ENCODE measurements at places on chromosomes 12 and 14.

GRCh38 chr14:76394569-76394968, 18.6 kb downstream of the ESRRB start:
- no peaks in the 10 kb centered on the region for H3K36me3 ChIP-seq
- H3K4me1 ChIP-seq: no peaks in the 10 kb centered on the region
- peaks cover 10% of the 10 kb centered on the region for H3K27me3 ChIP-seq
- peak; percentile 41 for DNase-seq

GRCh38 chr14:54175298-54175942, 218.8 kb upstream of the BMP4 start:
- no peaks in the 10 kb centered on the region for H3K4me1 ChIP-seq
- H3K27me3 ChIP-seq: peaks cover 47% of the 10 kb centered on the region
- no peak overlapping the region for H3K4me3 ChIP-seq
- no peak overlapping the region for H3K27ac ChIP-seq

GRCh38 chr12:19464192-19464580, 24.9 kb downstream of the AEBP2 start:
- H3K4me3 ChIP-seq: no peak overlapping the region
- H3K36me3 ChIP-seq: peaks cover 19% of the 10 kb centered on the region
- no peak overlapping the region for H3K27ac ChIP-seq
- DNase-seq: no peak
- peaks cover 27% of the 10 kb centered on the region for H3K4me1 ChIP-seq

- no peak for DNase-seq
- peaks cover 4% of the 10 kb centered on the region for H3K36me3 ChIP-seq
- H3K27me3 ChIP-seq: no peaks in the 10 kb centered on the region
- H3K27ac ChIP-seq: no peak overlapping the region
- no peak overlapping the region for H3K4me3 ChIP-seq
- H3K4me1 ChIP-seq: no peaks in the 10 kb centered on the region
Observed at GRCh38 chr12:91763654-91764370, 381.8 kb downstream of the BTG1 start.

- no peak for DNase-seq
- H3K4me1 ChIP-seq: no peaks in the 10 kb centered on the region
- H3K27me3 ChIP-seq: no peaks in the 10 kb centered on the region
Observed at GRCh38 chr12:59365133-59365532, 230.7 kb upstream of the SLC16A7 start.

- H3K27ac ChIP-seq: no peak overlapping the region
- H3K36me3 ChIP-seq: no peaks in the 10 kb centered on the region
- H3K27me3 ChIP-seq: peaks cover 15% of the 10 kb centered on the region
- no peak overlapping the region for H3K4me3 ChIP-seq
- no peak for DNase-seq
- no peaks in the 10 kb centered on the region for H3K4me1 ChIP-seq
Observed at GRCh38 chr12:27861428-27862167, 81.6 kb upstream of the MANSC4 start.

GRCh38 chr12:98399532-98399931, 115.9 kb upstream of the TMPO start:
- H3K27ac ChIP-seq: peak overlapping the region; percentile 60
- H3K4me3 ChIP-seq: peak overlapping the region; percentile 48
- H3K27me3 ChIP-seq: no peaks in the 10 kb centered on the region
- peak; percentile 84 for DNase-seq
- H3K4me1 ChIP-seq: peaks cover 28% of the 10 kb centered on the region

DNA sequence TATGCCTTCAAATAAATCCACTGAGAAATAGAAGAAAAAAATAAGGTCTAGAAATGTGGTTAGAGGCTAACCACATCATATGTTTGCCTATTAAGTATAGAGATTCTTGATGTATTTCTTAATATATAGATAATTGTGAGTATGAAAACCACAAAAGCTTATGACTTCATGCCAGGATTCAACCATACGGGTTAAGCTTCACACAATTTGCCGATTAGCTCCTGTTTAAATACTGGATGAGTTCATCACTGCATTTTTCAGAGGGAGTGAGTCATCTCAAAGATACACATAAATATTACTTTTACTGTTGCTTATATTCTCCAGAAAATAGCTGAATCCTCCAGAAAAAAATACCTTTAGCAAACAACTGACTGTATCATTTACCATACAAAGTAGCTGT, 79.6 kb downstream of the RPL10L start:
- peaks cover 4% of the 10 kb centered on the region for H3K36me3 ChIP-seq
- DNase-seq: no peak
- no peaks in the 10 kb centered on the region for H3K4me1 ChIP-seq
- no peaks in the 10 kb centered on the region for H3K27me3 ChIP-seq

- no peak overlapping the region for H3K4me3 ChIP-seq
- H3K36me3 ChIP-seq: no peaks in the 10 kb centered on the region
- peaks cover 21% of the 10 kb centered on the region for H3K27me3 ChIP-seq
- no peak overlapping the region for H3K27ac ChIP-seq
- no peaks in the 10 kb centered on the region for H3K4me1 ChIP-seq
- no peak for DNase-seq
Observed at GRCh38 chr14:69980457-69981425, 101.5 kb downstream of the SMOC1 start.

DNA sequence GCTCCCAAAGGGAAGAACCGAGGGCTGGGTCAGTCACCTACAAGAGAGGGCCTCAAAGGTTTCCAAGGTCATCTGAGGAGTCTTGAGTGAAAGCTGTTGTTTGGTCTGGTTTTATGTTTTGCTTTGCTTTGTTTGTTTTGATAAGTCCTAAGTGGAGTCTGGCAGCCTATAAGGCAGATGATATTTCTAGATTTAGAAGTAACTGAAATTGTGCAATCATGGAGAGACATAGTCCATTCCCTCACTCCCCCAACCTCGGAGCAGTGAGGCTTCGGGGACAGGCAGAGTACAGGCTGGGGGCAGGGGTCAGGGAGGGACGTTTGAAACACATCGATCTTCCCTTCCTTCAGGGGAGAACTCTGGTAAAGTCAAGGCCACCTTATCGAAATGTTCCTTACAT, 42.3 kb downstream of the TTC9 start:
- no peaks in the 10 kb centered on the region for H3K36me3 ChIP-seq
- H3K4me1 ChIP-seq: no peaks in the 10 kb centered on the region
- H3K27me3 ChIP-seq: no peaks in the 10 kb centered on the region
- no peak overlapping the region for H3K4me3 ChIP-seq

GRCh38 chr14:48725051-48725734, 861.0 kb downstream of the RPS29 start:
- no peak overlapping the region for H3K27ac ChIP-seq
- no peaks in the 10 kb centered on the region for H3K36me3 ChIP-seq
- H3K27me3 ChIP-seq: no peaks in the 10 kb centered on the region

DNA sequence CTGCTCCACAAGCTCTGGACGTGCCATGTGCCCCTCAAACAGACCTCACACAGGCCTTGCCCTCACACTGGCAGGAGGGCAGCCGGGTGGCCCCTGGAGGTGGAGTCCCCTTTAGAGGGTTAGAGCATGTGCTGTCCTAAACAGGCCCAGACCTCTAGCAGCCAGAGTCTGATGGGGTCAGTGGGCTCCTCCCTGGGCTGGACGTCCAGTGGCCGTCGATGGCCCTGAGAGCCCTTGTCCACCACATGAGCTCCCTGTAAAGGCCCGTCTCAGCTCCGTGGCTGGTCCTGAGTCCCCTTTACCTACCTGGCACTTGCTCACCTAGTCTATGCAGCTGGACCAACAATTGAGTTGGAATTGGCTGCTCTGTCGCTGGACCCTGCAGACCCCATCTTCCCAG, 3.8 kb downstream of the TMEM179 start:
- no peak overlapping the region for H3K4me3 ChIP-seq
- no peaks in the 10 kb centered on the region for H3K4me1 ChIP-seq
- peak; percentile 20 for DNase-seq
- H3K27me3 ChIP-seq: peaks cover 15% of the 10 kb centered on the region

- no peaks in the 10 kb centered on the region for H3K36me3 ChIP-seq
- no peak overlapping the region for H3K27ac ChIP-seq
- DNase-seq: no peak
- no peak overlapping the region for H3K4me3 ChIP-seq
- H3K4me1 ChIP-seq: no peaks in the 10 kb centered on the region
Observed at GRCh38 chr14:83042858-83043257, 1509.2 kb upstream of the SEL1L start.

DNA sequence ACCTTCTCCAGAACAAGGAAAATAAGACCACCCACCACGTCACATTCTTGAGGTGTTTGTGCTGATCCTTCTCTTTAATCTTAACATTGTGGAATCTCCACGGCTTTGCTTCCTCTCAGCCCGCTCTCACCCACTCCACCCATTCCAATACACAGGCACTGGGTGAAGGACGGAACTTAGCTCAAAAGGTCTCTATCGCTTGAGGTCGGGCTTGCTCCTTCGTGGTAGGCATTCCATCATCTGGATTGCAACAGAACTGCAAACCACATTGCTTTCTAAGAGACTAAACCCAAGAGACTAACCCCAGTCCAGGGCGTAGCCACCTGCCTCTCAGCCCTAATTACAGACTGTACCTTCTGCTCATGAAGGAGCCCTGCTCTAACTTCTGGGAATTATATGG, 24.0 kb upstream of the MDM2 start:
- H3K4me1 ChIP-seq: peaks cover 4% of the 10 kb centered on the region
- H3K27ac ChIP-seq: no peak overlapping the region
- DNase-seq: no peak
- no peaks in the 10 kb centered on the region for H3K27me3 ChIP-seq
- no peaks in the 10 kb centered on the region for H3K36me3 ChIP-seq

DNA sequence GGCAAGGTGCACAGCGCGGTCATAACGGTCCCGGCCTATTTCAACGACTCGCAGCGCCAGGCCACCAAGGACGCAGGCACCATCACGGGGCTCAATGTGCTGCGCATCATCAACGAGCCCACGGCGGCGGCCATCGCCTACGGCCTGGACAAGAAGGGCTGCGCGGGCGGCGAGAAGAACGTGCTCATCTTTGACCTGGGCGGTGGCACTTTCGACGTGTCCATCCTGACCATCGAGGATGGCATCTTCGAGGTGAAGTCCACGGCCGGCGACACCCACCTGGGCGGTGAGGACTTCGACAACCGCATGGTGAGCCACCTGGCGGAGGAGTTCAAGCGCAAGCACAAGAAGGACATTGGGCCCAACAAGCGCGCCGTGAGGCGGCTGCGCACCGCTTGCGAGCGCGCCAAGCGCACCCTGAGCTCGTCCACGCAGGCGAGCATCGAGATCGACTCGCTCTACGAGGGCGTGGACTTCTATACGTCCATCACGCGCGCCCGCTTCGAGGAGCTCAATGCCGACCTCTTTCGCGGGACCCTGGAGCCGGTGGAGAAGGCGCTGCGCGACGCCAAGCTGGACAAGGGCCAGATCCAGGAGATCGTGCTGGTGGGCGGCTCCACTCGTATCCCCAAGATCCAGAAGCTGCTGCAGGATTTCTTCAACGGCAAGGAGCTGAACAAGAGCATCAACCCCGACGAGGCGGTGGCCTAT, 875 bp downstream of the HSPA2 start:
- H3K4me3 ChIP-seq: peak overlapping the region; percentile 100
- H3K27ac ChIP-seq: peak overlapping the region; percentile 92
- peaks cover 13% of the 10 kb centered on the region for H3K27me3 ChIP-seq
- H3K36me3 ChIP-seq: peaks cover 6% of the 10 kb centered on the region

- no peak overlapping the region for H3K4me3 ChIP-seq
- H3K36me3 ChIP-seq: no peaks in the 10 kb centered on the region
- no peak overlapping the region for H3K27ac ChIP-seq
Observed at GRCh38 chr14:48398675-48399282, 723.4 kb upstream of the MDGA2 start.

- peaks cover 31% of the 10 kb centered on the region for H3K36me3 ChIP-seq
- DNase-seq: no peak
- H3K4me3 ChIP-seq: peak overlapping the region; percentile 73
- H3K27ac ChIP-seq: peak overlapping the region; percentile 72
- H3K27me3 ChIP-seq: no peaks in the 10 kb centered on the region
Observed at GRCh38 chr12:28223025-28223554, 32.8 kb downstream of the CCDC91 start.

GRCh38 chr12:130111965-130112496, 50.2 kb upstream of the FZD10 start:
- H3K4me3 ChIP-seq: no peak overlapping the region
- no peak overlapping the region for H3K27ac ChIP-seq
- H3K27me3 ChIP-seq: peaks cover 18% of the 10 kb centered on the region
- no peaks in the 10 kb centered on the region for H3K36me3 ChIP-seq

- H3K27ac ChIP-seq: no peak overlapping the region
- no peaks in the 10 kb centered on the region for H3K27me3 ChIP-seq
- DNase-seq: no peak
- H3K4me1 ChIP-seq: no peaks in the 10 kb centered on the region
- H3K4me3 ChIP-seq: no peak overlapping the region
- no peaks in the 10 kb centered on the region for H3K36me3 ChIP-seq
Observed at GRCh38 chr14:46717211-46717610, 65.6 kb upstream of the RPL10L start.

- no peak for DNase-seq
- H3K36me3 ChIP-seq: no peaks in the 10 kb centered on the region
- no peak overlapping the region for H3K27ac ChIP-seq
- no peaks in the 10 kb centered on the region for H3K27me3 ChIP-seq
Observed at GRCh38 chr14:56351861-56352260, 227.7 kb upstream of the TMEM260 start.

GRCh38 chr12:132775502-132776229, 14.0 kb upstream of the ANKLE2 start:
- H3K4me3 ChIP-seq: no peak overlapping the region
- DNase-seq: no peak
- H3K36me3 ChIP-seq: no peaks in the 10 kb centered on the region

DNA sequence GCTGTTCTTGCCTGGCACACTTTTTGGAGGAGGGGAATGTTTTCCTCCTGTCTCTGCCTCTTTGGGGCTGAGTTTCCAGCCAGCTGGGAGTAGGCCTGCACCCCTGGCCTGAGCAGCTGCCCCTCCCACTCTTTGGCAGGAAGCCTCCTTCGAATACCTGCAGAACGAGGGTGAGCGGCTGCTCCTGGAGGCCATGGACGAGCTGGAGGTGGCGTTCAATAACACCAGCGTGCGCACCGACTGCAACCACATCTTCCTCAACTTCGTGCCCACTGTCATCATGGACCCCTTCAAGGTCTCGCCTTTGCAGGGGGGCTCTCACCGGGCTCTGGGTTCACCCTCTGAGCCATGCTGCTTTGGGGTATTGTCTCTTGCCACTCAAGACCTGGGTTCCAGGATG, 69.4 kb downstream of the FOXN4 start:
- H3K4me1 ChIP-seq: no peaks in the 10 kb centered on the region
- no peak overlapping the region for H3K4me3 ChIP-seq
- no peaks in the 10 kb centered on the region for H3K36me3 ChIP-seq
- no peaks in the 10 kb centered on the region for H3K27me3 ChIP-seq
- H3K27ac ChIP-seq: no peak overlapping the region
- no peak for DNase-seq

DNA sequence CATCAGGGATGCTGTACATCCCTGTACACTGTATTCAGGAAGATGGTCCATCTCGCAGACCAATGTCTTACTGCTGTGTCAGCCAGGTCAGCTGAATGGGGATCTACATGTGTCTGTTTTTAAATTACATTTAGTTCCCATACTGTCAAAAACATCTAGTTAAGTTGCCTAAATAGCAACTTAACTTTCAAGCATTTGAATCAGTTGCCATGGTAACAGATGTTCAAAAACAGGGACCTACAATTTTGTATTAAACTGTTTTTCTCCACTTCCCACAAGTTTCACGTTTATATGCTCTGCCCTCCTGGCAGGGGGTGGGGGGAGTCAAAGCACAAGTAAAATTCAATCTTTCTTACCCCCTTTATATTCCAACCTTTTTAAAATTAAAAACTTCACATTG, 38.3 kb downstream of the C12orf42 start:
- H3K36me3 ChIP-seq: no peaks in the 10 kb centered on the region
- H3K4me3 ChIP-seq: no peak overlapping the region
- H3K27ac ChIP-seq: no peak overlapping the region
- no peaks in the 10 kb centered on the region for H3K4me1 ChIP-seq
- no peak for DNase-seq

GRCh38 chr12:95978774-95979173, 17.4 kb downstream of the HAL start:
- no peak overlapping the region for H3K27ac ChIP-seq
- DNase-seq: no peak
- no peaks in the 10 kb centered on the region for H3K27me3 ChIP-seq
- no peak overlapping the region for H3K4me3 ChIP-seq
- H3K36me3 ChIP-seq: no peaks in the 10 kb centered on the region
- H3K4me1 ChIP-seq: no peaks in the 10 kb centered on the region

Data from natural killer cell treated with Interleukin-12 subunit alpha and Interleukin-12 subunit beta and Interleukin-15 and Interleukin-18, amount 100 ng/mL, for 72 hours (primary cell).